ENCODE measurements at places on chromosomes 2 and 18.

DNA sequence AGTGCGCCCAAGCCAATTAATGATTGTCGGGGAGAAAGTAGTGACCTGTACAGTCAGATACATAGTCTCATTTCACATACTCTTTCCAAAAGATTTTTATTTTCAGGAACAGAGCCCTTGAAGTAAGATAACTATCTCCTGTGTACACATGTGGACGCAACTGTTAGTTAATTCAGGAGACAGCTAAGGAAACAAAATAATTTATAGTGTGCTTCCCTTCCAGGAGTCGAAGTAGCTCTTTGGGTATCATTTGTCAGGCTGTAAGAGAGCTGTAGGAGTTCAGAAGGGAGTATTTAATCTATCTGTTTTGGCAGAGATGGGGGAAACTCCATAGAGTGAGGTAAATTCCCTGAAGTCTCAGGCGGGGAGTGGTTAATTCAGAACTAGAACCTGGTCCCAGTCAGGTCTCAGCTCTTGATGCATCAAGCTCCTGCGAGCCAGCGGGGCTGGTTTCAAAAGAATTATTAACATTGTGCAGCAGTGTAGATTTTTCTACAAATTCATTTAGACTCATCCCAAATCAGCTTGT is 63.0 kb downstream of the MAPK4 start:
- DNase-seq: no peak

DNA sequence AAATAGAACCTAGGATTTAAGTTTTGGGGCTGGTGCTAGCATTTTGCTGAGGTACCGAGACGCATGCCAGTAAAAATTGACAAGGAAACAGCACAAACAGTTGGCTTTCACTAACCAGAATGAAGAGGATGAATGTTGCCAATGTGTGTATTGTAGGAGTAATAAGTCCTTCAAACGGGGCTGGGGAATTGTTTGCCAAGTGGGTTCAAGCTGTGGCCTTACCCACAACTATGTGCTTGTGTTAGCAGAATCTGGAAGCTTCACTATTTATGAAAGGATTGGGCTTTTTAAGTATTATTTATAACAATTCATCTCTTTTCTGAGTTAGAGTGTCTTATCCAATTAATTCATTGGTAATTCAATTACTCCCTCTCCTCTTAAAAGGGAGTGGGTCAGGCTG is 15.0 kb upstream of the KIF5C start:
- DNase-seq: no peak

- no peak for DNase-seq
These were observed 143.6 kb downstream of the WDPCP start for GRCh38 chr2:63444565-63445288.

- DNase-seq: no peak
These were observed 35.3 kb downstream of the SPRED2 start for GRCh38 chr2:65397122-65397521.

- no peak for DNase-seq
These were observed 19.9 kb upstream of the NRP2 start for GRCh38 chr2:205662206-205662965.

DNA sequence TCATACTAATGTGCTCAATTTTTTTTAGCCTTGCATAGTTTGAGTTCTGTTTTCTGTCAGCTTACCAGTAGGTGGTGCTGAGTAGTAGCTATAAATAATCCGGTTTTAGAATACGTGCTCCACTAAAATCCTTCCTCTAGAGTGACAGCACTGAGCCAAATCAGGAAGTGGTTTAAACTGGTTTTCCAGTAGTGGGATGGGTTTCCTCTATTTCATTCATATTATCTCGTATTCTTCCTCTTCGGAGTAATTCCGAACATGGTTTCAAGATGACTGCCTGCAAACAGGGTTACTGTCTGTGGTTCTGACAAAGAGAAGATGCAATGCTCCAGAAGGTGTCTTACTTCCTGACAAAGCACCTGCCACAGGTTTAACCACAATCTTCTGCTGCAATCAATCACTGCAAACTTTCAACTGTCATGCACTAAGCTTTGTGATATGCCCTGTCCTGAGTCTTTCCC is 496.9 kb upstream of the VRK2 start:
- no peak for DNase-seq

DNA sequence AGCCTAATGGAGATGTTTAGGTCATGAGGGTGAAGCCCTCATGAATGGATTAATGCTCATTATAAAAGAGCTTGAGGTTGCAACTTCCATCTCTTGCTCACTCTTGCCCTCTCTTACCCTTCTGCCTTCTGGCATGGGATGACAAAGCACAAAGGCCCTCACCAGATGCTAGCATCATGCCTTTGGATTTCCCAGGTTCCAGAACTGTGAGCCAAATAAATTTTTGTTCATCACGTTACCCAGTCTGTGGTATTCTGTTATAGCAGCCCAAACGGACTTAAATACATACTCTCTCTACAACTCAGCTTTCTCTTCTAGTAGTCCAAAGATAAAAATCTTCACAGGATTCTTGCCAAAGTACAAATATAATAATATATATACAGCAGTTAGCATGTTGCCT is 75.8 kb downstream of the LNPK start:
- DNase-seq: no peak

- DNase-seq: no peak
These were observed 20.0 kb downstream of the SLC66A2 start for GRCh38 chr18:79931475-79931874.

- no peak for DNase-seq
These were observed 193.0 kb downstream of the ACTR3 start for GRCh38 chr2:114082731-114083433.

GRCh38 chr2:237966250-237966564 is 607 bp upstream of the UBE2F start:
- DNase-seq: no peak

DNA sequence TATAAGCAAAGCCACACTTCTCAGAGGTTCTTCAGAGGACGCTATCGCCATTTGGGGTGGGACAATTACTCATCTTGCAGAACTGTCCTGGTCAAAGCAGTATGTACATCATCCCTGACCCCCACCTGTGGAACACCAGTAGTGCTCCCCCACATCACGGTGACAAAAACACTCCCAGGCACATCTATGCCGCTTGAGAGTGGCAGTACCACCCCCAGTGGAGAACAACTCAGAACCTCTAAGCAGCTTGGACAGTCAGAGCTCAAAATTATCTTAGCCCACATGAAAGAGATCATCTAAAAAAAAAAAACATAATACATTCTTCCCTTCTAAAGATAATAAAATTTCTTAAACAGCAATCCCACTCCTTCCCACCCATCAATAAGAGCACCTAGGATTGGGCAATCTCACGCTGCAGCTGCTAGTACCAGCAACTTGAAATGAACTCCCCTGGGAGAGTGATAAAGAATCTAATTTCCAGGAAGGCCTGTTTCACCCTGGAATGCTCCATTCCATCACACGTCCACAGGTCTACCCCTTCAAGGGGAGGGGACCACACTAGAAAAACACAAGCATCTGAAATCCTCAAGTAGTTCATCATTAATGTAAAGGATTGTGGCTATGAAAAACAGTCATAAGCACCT is 31.7 kb downstream of the LRP2 start:
- DNase-seq: no peak

DNA sequence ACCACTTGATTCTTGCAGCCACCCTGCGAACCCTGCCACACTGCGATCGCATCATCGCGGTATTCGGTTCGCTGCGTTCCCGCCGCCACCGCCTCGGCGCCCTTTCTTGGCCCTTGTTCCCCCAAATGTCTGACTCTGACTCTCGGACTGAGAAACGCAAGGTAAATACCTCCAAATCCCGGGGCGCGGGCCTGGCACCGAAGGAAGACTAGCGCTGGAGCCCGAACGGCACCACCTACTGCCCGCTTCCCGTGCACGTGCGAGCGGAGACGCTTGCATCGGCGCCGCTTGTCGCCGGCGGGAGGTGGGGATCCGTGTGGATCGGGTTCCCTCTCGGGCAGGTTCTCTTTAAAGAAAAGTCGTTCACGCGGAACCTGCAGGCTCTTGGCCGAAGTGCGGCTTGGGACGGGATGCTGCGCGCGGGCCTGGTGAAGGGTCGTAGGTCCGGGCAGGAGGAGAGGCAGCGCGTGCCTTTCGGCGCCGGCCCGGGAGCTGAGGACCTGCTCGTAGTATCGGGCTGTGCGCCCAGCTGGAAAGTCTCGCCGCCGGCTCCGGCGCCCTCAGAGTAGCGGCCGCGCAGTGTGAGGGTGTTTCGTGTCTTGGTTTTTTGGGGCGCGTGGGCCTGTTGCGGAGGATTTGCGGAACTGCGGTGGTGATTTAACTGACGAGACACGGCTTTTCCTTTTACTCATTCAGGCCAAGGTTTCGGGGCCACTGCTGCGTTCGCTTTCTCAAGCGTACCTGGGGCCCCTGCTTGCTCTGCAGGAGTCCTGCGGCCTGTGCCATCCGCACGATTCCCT is 514 bp downstream of the BCL2L11 start:
- DNase-seq: no peak

DNA sequence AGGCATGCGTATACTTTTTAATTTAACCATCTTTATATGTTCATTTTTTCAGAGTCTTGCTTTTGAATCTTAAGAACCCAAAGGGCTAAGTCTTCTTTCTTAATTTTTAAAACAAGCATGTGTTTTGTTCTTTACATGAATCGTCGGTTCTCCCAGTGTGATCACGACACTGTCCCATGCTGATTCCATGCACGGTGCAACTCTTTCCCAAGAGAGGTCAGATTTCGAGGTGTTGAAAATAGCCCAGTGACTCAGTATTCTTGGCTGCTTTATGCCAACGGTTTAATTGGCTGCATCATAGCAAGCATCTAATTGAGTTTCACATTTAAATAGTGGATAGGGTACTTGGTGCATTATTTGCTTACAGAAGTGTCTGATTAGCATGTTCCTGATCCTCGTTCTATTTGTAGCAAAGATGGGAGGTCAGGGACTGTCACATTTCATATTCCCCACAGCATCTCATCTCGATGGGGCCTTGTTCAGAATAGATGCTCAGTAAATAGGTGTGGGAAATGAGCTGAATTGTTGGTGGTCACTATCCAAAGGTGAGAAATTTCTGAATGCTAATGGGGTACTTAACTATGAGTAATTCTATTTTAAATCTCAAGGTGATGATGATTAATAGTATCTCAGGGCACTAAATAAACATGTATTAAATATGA is 2.8 kb downstream of the NPAS2 start:
- DNase-seq: no peak

- DNase-seq: no peak
These were observed 124.7 kb downstream of the DNAH6 start for GRCh38 chr2:84641021-84641420.

- no peak for DNase-seq
These were observed 185.7 kb upstream of the KLHL29 start for GRCh38 chr2:23199115-23199918.

- DNase-seq: no peak
These were observed 121.5 kb upstream of the NABP1 start for GRCh38 chr2:191556463-191556862.

- DNase-seq: no peak
These were observed 39.5 kb upstream of the TFPI start for GRCh38 chr2:187593697-187594096.

- no peak for DNase-seq
These were observed 145.6 kb downstream of the AGAP1 start for GRCh38 chr2:235639428-235639773.

DNA sequence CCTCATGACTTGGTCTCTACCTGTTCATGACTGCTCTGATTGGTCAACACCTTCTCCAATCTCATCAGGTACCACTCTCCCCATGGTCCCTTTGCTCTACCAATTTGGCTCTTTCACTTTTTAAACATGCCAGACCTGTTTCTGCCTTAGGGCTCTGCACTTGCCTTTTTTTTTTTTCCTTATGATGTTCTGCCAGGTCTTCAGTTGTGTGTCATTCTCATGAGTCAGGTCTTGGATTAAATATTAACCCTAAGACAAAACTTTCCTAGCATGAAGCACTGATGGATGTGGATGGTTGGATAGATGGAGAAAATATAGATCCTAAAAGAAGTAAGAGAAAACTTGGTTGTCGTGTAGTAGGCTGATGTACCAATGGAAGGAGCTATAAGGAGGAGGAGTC is 219.3 kb downstream of the TTC32 start:
- DNase-seq: no peak

DNA sequence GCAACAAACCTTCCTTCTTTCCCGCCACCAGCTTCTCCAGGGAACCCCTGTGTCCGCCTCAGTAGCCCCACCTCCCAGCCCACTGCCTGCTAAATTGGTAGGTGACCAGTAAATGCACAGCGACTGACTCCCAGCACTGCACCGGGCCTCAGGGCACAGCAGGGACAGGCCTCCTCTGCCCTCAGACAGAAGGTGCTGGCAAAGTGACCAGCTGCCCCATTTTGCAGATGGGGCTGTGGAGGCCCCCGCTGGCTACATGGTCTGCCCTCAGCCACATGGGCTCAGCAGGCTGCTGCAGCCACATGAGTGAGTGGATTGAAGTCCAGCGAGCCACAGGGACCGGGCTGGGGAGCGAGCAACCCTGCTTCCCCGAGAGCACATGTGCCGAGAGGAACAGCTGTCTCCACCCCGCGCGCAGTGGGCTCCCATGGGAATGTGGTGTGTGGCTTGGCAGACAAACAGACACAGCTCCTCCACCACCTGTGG is 7.8 kb upstream of the NPPC start:
- DNase-seq: no peak

GRCh38 chr2:31813016-31813415 is 197.8 kb downstream of the MEMO1 start:
- no peak for DNase-seq

- no peak for DNase-seq
These were observed 102.2 kb downstream of the PDE1A start for GRCh38 chr2:182324665-182325064.

DNA sequence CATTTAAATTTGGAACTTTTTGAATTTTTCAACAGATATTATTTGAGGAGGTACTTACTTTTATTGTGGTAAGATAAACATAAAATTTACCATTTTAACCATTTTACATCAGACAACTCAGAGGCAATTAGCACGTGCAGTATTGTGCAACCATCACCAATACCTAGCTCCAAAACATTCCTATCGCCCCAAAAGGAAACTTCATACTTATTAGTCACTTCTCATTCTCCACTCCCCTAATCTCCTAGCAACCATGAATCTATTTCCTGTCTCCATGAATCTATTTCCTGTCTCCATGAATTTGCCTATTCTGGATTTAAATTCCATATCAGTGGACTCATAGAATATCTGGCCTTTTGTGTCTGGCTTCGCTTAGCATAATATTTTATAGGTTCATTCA is 69.9 kb upstream of the FAM136A start:
- DNase-seq: no peak

DNA sequence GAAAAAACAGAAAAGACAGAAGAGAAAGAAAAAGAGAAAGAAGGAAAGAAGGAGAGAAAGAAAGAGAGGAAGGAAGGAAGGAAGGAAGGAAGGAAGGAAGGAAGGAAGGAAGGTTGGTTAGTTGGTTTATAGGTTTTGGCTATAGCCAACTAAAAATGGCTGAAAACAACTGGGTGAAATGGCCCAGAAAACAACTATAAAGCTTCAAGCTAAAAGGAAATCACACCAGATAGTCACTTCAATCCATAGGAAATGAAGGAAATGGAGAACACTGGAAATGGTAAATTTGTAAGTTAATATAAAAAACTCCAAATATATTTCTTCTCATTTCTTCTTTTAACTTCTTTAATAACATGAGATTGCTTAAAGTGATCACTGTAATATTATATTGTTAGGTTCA is 118.5 kb downstream of the FBXO15 start:
- no peak for DNase-seq
